ENCODE measurements at places on chromosomes 1 and 21. TPM values are rescaled to one million over a fixed set of nuclear protein-coding genes. Genes with fewer than 3 reads are reported as not detected.

DNA sequence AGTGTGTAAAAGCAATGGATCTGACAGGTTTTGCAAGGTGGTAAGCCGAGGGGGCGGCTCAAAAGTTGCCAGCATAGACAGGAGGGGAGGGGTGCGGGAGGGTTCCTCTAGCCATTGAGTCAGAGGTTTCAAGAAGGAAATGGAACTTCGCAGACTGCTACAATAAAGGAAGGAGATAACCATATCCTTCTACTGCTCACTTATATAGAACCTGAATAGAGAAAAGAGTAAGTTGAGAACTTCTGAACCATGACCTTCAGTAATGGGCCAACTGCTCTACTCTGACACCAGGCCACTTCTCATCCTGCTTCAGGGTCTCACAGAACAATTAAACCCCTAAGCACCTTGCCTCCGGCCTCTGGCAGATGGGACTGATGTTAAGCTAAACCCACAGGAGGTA is 26.3 kb upstream of the BCAR3 start:
- no peak for DNase-seq
- peaks cover 22% of the 10 kb centered on the region for H3K4me1 ChIP-seq
- H3K36me3 ChIP-seq = no peaks in the 10 kb centered on the region

- no peak for DNase-seq
- H3K27ac ChIP-seq = no peak overlapping the region
- H3K27me3 ChIP-seq = no peaks in the 10 kb centered on the region
- no peaks in the 10 kb centered on the region for H3K4me1 ChIP-seq
- H3K4me3 ChIP-seq = no peak overlapping the region
Measured at GRCh38 chr1:193525411-193525810, 339.0 kb upstream of the B3GALT2 start.

- H3K36me3 ChIP-seq = no peaks in the 10 kb centered on the region
- H3K27me3 ChIP-seq = no peaks in the 10 kb centered on the region
- H3K27ac ChIP-seq = peak overlapping the region; percentile 63
- DNase-seq = no peak
Measured at GRCh38 chr1:225509770-225510169, 81.9 kb upstream of the LBR start.

- H3K27ac ChIP-seq = no peak overlapping the region
- H3K4me3 ChIP-seq = no peak overlapping the region
- H3K4me1 ChIP-seq = no peaks in the 10 kb centered on the region
- no peaks in the 10 kb centered on the region for H3K27me3 ChIP-seq
Measured at GRCh38 chr1:27227765-27228164, 6.7 kb upstream of the WDTC1 start.

GRCh38 chr1:246214708-246215509 is 292.2 kb downstream of the SMYD3 start:
- peaks cover 14% of the 10 kb centered on the region for H3K4me1 ChIP-seq
- H3K27me3 ChIP-seq = no peaks in the 10 kb centered on the region
- DNase-seq = no peak
- no peak overlapping the region for H3K4me3 ChIP-seq
- peak overlapping the region; percentile 40 for H3K27ac ChIP-seq

GRCh38 chr1:167997037-167997575 is 60.2 kb upstream of the MPC2 start:
- H3K4me3 ChIP-seq = no peak overlapping the region
- H3K4me1 ChIP-seq = no peaks in the 10 kb centered on the region
- DNase-seq = no peak
- H3K27me3 ChIP-seq = no peaks in the 10 kb centered on the region

GRCh38 chr21:45076245-45076711 is 1.9 kb downstream of the ADARB1 start:
- no peaks in the 10 kb centered on the region for H3K27me3 ChIP-seq
- peak overlapping the region; percentile 53 for H3K27ac ChIP-seq
- no peaks in the 10 kb centered on the region for H3K36me3 ChIP-seq
- peak overlapping the region; percentile 72 for H3K4me3 ChIP-seq
- no peak for DNase-seq

- H3K27me3 ChIP-seq = no peaks in the 10 kb centered on the region
- H3K4me3 ChIP-seq = no peak overlapping the region
- DNase-seq = no peak
- no peaks in the 10 kb centered on the region for H3K4me1 ChIP-seq
- H3K36me3 ChIP-seq = no peaks in the 10 kb centered on the region
Measured at GRCh38 chr1:233843525-233844204, 60.8 kb upstream of the SLC35F3 start.

DNA sequence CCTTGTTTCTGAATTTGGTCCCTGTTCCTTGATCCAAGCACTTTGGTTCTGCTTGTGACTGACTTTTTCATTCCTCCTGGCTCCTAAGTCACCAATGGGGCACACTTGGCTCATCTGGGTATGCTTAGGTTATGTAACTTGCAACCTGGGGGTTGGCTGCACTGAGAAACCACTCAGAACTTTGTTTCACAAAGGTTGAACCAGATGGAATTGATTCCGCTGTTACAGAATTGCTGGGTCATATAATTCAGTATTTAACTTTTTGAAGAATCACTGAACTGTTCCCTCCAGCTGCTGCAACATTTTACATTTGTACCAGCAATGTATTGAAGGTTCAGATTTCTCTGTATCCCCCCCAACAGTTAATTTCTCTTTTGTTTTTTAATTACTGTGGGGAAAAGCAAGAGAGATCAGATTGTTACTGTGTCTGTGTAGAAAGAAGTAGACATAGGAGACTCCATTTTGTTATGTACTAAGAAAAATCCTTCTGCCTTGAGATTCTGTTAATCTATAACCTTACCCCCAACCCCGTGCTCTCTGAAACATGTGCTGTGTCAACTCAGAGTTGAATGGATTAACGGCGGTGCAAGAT is 9.6 kb upstream of the NVL start:
- peaks cover 6% of the 10 kb centered on the region for H3K4me1 ChIP-seq
- H3K27ac ChIP-seq = peak overlapping the region; percentile 57
- no peaks in the 10 kb centered on the region for H3K27me3 ChIP-seq
- no peaks in the 10 kb centered on the region for H3K36me3 ChIP-seq

- peaks cover 4% of the 10 kb centered on the region for H3K4me1 ChIP-seq
- no peak overlapping the region for H3K4me3 ChIP-seq
- H3K27ac ChIP-seq = peak overlapping the region; percentile 67
- no peaks in the 10 kb centered on the region for H3K27me3 ChIP-seq
- H3K36me3 ChIP-seq = no peaks in the 10 kb centered on the region
Measured at GRCh38 chr1:26289158-26290059, 9.5 kb downstream of the SH3BGRL3 start.

GRCh38 chr1:234907208-234907939 is 221.3 kb downstream of the TOMM20 start:
- H3K27ac ChIP-seq = peak overlapping the region; percentile 53
- no peaks in the 10 kb centered on the region for H3K27me3 ChIP-seq
- DNase-seq = no peak
- H3K36me3 ChIP-seq = no peaks in the 10 kb centered on the region
- no peak overlapping the region for H3K4me3 ChIP-seq

DNA sequence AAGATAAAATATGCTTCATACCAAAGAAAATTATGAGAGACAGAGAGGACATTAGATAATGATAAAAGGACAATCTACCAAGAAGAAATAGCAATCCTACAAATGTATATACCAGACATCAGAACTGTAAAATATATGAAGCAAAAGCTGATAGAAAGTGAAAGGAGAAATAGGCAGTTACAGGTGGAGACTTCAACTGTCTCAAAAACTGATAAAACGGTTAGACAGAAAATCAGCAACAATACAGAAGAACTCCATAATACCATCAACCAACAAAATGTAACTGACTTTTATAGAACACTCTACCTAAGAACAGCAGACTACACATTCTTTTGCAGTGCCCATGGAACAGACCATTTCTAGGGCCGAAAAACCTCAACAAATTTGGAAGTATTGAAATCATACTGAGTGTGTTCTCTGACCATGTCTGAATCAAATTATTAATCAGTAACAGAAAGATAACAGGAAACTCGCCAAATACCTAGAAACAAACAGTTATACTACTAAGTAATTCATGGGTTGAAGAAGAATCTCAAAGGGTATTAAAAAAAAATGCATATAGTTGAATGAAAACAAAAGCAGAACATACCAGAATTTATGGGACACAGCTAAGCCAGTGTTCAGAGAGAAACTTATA is 132.1 kb downstream of the RPS6KC1 start:
- no peaks in the 10 kb centered on the region for H3K27me3 ChIP-seq
- no peaks in the 10 kb centered on the region for H3K4me1 ChIP-seq
- no peak overlapping the region for H3K27ac ChIP-seq
- no peaks in the 10 kb centered on the region for H3K36me3 ChIP-seq
- H3K4me3 ChIP-seq = no peak overlapping the region

DNA sequence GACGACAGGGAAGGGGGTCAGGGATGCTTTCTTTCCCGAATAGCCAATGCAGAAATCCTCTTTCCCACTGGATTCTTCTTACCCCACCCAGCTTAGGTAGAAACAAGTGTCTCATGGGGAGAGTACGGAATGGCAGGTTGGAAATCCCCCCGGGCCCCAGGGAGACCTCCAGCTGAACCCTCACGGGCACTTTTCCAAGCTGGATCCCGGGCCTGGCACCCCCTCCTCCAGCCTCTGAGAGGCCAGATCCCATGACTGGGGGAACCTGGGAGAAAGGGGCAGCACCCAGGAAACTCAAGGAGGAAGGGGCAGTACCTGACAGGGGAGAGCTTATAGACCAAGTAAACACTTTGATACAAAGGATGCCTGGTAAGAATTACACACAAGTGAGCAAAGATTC is 1.3 kb downstream of the PKP1 start:
- peaks cover 57% of the 10 kb centered on the region for H3K27me3 ChIP-seq
- no peak overlapping the region for H3K4me3 ChIP-seq
- H3K4me1 ChIP-seq = peaks cover 4% of the 10 kb centered on the region
- DNase-seq = no peak

DNA sequence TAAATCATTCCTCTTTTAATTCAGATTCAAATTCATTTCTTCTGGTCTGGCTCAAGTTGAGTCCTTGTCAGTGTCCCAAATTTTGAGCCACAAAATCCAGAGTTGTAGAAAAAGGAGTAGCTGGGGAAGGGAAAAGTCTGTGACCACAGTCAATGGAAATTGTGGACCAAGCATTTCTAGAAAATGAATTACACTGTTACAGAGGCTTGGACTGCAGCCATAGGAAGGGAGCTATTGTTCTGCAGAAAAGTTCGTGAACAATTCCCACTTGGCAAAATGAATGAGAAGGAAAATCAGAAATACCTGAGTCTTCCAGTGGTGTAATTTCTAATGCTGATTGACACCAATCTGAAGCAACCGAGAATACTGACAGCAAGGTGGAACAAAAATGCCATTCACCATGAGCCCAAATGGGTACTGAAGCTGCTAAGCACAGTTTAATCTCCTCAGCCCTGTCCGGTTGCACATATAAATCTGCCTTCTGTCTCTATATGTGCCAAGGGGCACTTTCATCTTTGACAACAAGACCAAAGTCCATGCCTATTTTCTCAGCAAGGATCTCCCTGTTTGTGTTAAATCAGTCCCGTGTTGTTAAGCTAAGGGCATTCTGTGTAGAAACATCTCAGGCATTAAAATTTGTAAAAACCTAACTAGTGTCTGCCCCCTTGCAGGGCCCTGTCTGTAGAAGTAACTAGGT is 51.3 kb downstream of the TEX35 start:
- no peaks in the 10 kb centered on the region for H3K4me1 ChIP-seq
- no peak for DNase-seq
- H3K4me3 ChIP-seq = no peak overlapping the region
- H3K27ac ChIP-seq = no peak overlapping the region

DNA sequence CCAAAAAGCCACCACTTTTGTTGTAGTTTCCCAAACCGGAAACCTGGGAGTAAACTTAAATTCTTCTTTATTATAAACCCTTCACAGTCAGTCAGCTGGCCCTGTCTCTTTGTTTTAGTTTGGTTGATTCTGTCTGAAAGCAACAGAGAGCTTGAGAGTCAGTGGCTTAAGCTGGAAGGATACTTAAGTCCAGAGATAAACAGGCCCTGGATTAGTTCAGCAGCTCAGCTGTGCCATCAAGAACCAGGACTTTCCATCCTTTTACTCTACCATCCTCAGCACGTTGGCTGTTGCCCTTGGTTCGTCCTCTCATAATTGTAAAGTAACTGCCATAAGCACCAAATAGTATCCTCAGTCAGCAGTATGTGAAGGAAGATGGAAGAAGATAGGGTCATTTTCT is 4.5 kb downstream of the DESI2 start:
- H3K27ac ChIP-seq = peak overlapping the region; percentile 48
- peaks cover 26% of the 10 kb centered on the region for H3K4me1 ChIP-seq
- H3K27me3 ChIP-seq = no peaks in the 10 kb centered on the region
- H3K4me3 ChIP-seq = no peak overlapping the region
- DNase-seq = no peak

DNA sequence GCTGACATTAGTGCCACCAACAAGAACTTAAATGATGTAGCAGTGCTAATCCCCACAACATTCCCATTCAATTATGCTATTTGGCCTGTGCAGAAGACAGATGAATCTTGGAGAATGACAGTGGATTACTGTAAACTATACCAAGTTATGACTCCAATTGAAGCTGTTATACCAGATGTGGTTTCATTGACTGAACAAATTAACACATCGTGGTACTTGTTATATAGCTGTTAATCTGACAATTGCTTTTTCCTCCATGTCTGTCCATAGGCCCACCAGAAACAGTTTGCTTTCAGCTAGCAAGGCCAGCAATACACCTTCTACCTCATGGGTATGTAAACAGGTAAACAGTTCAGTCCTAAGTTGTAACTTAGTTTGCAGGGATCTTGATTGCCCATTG is 101.1 kb downstream of the S1PR1 start:
- no peaks in the 10 kb centered on the region for H3K4me1 ChIP-seq
- H3K27me3 ChIP-seq = no peaks in the 10 kb centered on the region
- H3K36me3 ChIP-seq = no peaks in the 10 kb centered on the region
- H3K4me3 ChIP-seq = no peak overlapping the region

DNA sequence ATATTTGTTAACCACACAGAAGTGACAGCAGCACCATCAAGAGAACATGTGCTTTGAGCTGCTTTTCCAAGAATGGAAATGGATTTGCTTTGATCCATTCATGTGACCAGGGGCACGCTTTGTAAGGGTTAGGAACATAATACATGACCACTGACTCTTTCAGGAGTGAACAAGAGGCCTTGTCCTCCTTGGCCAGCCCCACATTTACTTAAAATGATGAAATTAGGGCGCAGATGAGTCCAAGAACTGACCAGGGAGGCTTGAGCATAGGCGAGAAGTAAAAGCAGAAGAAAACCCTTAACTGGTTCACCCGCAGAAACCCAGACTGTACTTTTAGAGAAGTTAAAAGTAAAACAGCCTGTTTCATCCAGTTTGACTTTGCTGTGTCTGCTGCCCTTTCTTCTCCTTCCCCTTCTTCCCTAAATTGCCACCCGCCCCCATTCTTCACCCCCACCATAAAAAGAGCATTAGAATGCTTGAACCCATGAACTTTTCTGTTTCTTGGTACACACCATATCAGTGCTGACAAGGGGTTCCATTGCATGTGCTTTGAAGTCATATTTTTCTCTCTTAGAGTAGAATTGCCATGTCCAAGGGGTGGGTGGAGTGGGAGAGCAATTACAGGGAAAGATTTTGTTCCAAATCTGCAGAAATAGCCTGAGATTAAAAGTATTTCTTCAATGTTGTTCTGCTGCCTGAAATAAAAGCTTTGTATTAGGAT is 2.6 kb upstream of the GLUL start:
- H3K27me3 ChIP-seq = no peaks in the 10 kb centered on the region
- no peak for DNase-seq
- no peaks in the 10 kb centered on the region for H3K4me1 ChIP-seq
- peak overlapping the region; percentile 95 for H3K4me3 ChIP-seq
- peak overlapping the region; percentile 99 for H3K27ac ChIP-seq

Gene SPRR1A
- polyA plus RNA-seq = not detected

Gene FCRL5
- not detected for polyA plus RNA-seq

Gene KCNJ15
- 54.1 TPM for polyA plus RNA-seq

Gene ASB17
- not detected for polyA plus RNA-seq

Gene TINAGL1
- polyA plus RNA-seq = 49.0 TPM

Gene RGS8
- not detected for polyA plus RNA-seq

Gene NPHS2
- not detected for polyA plus RNA-seq

Gene ITLN2
- 0.17 TPM for polyA plus RNA-seq
